Left lung (tissue), 14 donors: ENCODE measurements at places on chromosomes 1 and 21. TPM values are rescaled to one million over a fixed set of nuclear protein-coding genes. Genes with fewer than 3 reads are reported as not detected.

- no peak overlapping the region for H3K4me3 ChIP-seq
- DNase-seq, result no peak
- H3K27me3 ChIP-seq, result no peaks in the 10 kb centered on the region
- H3K4me1 ChIP-seq, result peaks cover 22% of the 10 kb centered on the region
Observed at GRCh38 chr1:16208270-16208987, 4.0 kb downstream of the ARHGEF19 start.

GRCh38 chr1:180646093-180646492 is 14.3 kb downstream of the XPR1 start:
- H3K36me3 ChIP-seq, result no peaks in the 10 kb centered on the region
- no peak overlapping the region for H3K4me3 ChIP-seq
- no peak overlapping the region for H3K27ac ChIP-seq
- no peak for DNase-seq
- no peaks in the 10 kb centered on the region for H3K4me1 ChIP-seq

DNA sequence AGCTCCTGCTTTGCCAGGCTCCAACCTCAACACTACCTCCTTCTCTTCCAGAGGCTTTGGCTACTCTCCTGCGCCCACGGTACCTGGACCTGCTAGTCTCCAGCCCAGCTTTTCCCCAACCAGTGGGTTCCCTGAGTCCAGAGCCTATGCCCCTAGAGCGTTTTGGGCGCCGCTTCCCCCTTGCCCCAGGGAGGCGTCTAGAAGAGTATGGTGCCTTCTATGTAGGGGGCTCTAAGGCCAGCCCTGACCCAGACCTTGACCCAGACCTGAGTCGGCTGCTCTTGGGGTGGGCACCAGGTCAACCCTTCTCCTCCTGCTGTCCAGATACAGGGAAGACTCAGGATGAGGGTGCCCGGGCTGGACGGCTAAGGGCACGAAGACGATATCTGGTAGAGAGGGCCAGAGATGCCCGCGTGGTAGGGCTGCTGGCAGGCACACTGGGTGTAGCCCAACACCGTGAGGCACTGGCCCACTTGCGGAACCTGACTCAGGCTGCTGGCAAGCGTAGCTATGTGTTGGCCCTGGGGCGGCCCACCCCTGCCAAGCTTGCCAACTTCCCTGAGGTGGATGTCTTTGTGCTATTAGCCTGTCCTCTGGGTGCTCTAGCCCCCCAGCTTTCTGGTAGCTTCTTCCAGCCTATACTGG is 1.6 kb downstream of the DPH2 start:
- peaks cover 34% of the 10 kb centered on the region for H3K36me3 ChIP-seq
- no peak overlapping the region for H3K4me3 ChIP-seq
- H3K27ac ChIP-seq, result no peak overlapping the region
- DNase-seq, result peak; percentile 74

GRCh38 chr1:210456731-210457255 is 128.1 kb downstream of the HHAT start:
- H3K4me1 ChIP-seq, result no peaks in the 10 kb centered on the region
- no peaks in the 10 kb centered on the region for H3K36me3 ChIP-seq
- DNase-seq, result no peak
- no peak overlapping the region for H3K4me3 ChIP-seq
- H3K27ac ChIP-seq, result no peak overlapping the region

DNA sequence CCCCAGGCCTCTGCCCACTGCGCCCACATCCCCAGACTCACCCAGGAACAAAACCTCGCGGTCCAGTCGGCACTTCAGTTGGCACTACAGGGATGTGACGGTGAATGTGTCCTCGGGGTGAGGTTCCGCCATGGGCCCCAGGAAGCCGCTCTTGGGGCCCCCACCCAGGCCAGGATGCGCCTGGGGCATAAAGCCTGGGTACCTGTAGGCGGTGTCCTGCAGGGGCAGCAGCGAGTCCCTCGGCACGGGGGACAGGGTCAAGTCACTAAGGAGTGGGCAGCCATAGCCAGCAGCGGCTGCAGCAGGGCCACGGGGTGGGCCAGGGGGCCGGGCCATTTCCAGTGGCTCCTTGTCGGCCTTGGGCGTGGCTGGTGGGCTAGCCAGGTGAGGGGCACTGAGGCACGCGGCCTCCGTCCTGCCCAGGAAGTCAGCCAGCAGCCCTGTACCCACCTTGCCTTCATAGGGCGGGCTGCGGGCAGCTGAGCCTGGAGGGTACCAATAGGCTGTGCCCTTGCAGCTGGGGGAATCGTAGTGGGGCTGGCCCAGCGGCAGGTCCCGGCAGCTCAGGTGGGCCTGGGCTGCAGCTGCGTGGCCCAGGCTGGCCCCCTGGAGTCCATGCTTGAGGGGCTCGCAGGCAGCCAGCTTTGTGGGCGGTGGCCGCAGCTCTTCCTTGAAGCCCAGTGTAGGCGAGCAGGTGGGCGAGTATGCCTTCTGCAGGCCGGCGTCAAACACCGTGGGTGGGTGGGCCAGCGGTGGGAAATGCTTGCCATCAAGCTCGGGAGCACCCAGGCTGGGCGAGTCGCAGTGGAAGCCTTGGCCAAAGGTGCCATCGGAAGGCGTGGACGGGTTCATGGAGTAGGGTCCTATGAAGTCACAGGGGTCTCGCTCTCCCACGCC is 56.5 kb downstream of the AHDC1 start:
- no peak overlapping the region for H3K4me3 ChIP-seq
- DNase-seq, result no peak
- peaks cover 18% of the 10 kb centered on the region for H3K4me1 ChIP-seq
- H3K36me3 ChIP-seq, result peaks cover 56% of the 10 kb centered on the region
- H3K27me3 ChIP-seq, result no peaks in the 10 kb centered on the region

DNA sequence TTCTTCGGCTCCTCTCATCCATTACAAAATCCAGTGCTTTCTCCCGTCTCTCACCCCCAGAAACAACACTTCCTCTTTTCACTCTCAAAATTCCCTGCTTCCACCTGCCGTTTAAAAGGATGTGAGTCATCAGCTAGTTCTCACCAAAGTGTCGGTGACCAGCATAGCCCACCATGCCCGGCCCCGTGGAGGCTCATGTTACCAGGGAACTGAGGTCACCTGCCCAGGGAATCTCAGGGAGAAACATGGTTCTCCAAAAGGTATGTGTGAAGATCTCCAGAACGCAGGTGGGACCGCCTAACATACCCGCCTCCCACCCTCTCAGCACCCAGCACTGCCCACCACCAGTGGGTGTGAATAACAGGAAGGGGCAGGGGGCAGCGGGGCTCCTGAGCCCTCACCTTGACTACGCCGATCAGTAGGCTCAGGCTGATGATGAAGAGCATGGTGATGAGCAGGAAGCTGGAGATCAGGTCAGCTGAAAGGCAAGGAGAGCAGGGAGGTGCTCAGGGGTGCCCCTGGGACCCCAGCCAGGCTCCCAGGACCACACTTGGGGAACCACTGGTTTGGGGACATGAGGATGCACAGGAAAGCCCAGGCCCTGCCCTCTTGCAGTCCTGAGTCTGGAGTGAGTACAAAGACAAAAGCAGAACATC is 16.2 kb downstream of the LAPTM5 start:
- no peaks in the 10 kb centered on the region for H3K27me3 ChIP-seq
- H3K36me3 ChIP-seq, result no peaks in the 10 kb centered on the region
- peaks cover 59% of the 10 kb centered on the region for H3K4me1 ChIP-seq
- peak overlapping the region; percentile 30 for H3K27ac ChIP-seq
- H3K4me3 ChIP-seq, result no peak overlapping the region
- DNase-seq, result no peak

DNA sequence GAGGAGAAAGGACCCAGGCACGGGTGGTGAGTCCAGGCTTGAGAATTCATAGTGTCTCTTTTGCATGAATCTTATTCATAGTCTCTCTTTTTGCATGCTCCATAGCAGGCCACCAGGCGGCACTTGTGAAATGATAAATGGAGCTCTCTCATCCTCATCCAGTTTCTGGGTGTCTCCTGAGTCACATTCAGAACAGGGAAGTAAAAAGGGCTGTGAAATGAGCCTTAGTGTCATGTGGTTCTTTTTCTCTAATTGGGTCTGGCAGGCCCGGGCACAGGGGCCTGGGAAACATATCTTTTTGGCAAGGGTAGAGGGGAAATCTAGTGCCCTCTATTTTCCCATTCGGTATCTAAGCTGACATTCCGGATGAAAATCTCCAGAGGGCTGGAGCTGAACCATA is 19.1 kb upstream of the NCF2 start:
- H3K36me3 ChIP-seq, result no peaks in the 10 kb centered on the region
- peak overlapping the region; percentile 33 for H3K27ac ChIP-seq
- peaks cover 60% of the 10 kb centered on the region for H3K4me1 ChIP-seq
- H3K27me3 ChIP-seq, result no peaks in the 10 kb centered on the region

GRCh38 chr1:151984313-151984956 is 9.2 kb downstream of the S100A10 start:
- H3K27ac ChIP-seq, result no peak overlapping the region
- H3K36me3 ChIP-seq, result peaks cover 67% of the 10 kb centered on the region
- H3K27me3 ChIP-seq, result no peaks in the 10 kb centered on the region
- no peak overlapping the region for H3K4me3 ChIP-seq
- peaks cover 55% of the 10 kb centered on the region for H3K4me1 ChIP-seq

- H3K27me3 ChIP-seq, result peaks cover 98% of the 10 kb centered on the region
- H3K27ac ChIP-seq, result no peak overlapping the region
- DNase-seq, result no peak
- H3K36me3 ChIP-seq, result no peaks in the 10 kb centered on the region
- no peaks in the 10 kb centered on the region for H3K4me1 ChIP-seq
- H3K4me3 ChIP-seq, result no peak overlapping the region
Observed at GRCh38 chr1:156409439-156409838, 40.4 kb downstream of the RHBG start.

Gene GART
- 84.1 TPM for polyA plus RNA-seq

Gene CRYAA
- polyA plus RNA-seq, result not detected

Gene DMRTA2
- not detected for polyA plus RNA-seq
